ENCODE measurements at places on chromosomes 7 and 10. TPM values are rescaled to one million over a fixed set of nuclear protein-coding genes. Genes with fewer than 3 reads are reported as not detected.

Gene LRRC18
- total RNA-seq: not detected

Gene COL17A1
- total RNA-seq: not detected

Gene SFMBT2
- total RNA-seq: 0.86 TPM

Gene POLR2J2
- not detected for total RNA-seq

Gene CLEC2L
- not detected for total RNA-seq

Gene SCIN
- total RNA-seq: not detected

Gene HECW1
- under 0.01 TPM for total RNA-seq

Gene GATA3
- total RNA-seq: 0.29 TPM

Gene HHEX
- total RNA-seq: 3.9 TPM

Gene PGAM2
- total RNA-seq: not detected

Gene FAM25C
- total RNA-seq: not detected

Gene CCDC7
- 1.2 TPM for total RNA-seq

Gene TSPAN13
- 19.0 TPM for total RNA-seq

Measured in myometrial cell (primary cell).